HAP-1 (cell line): ENCODE measurements at places on chromosomes 7 and 10.

- no peak for DNase-seq
Observed at GRCh38 chr10:105274556-105275070, 633.5 kb downstream of the SORCS3 start.

DNA sequence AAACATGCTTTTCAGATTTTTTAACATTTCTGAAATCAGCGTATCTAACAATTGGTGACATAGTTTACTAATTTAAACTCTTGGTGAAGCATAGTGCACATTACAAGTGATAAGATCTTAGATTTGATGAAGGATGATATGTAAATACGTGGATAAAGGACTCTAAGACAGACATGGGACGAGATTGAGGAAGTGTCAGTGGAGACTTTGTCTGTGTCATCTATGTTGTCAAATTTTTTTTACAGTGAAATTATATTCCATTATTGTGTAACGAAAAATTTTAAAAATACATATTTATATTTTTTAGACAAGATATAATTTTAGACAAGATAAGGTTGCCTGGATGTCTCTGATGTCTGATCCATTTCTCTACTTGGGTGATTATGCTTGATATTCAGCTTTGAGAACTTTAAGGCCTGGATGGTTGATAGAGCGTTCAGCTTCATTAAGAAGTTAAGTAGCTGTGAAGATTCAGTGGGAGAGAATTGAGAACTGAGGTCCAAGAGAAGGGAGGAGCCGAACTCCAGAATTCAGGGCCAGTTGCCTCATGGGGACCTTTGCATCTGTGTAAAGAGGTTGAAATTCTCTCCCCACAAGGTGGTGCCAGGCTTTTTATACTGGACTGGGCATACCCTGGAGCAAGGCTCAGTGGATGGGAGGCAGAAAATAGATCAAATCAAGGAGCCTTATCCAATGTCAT is 62.7 kb downstream of the KAT6B start:
- no peak for DNase-seq

DNA sequence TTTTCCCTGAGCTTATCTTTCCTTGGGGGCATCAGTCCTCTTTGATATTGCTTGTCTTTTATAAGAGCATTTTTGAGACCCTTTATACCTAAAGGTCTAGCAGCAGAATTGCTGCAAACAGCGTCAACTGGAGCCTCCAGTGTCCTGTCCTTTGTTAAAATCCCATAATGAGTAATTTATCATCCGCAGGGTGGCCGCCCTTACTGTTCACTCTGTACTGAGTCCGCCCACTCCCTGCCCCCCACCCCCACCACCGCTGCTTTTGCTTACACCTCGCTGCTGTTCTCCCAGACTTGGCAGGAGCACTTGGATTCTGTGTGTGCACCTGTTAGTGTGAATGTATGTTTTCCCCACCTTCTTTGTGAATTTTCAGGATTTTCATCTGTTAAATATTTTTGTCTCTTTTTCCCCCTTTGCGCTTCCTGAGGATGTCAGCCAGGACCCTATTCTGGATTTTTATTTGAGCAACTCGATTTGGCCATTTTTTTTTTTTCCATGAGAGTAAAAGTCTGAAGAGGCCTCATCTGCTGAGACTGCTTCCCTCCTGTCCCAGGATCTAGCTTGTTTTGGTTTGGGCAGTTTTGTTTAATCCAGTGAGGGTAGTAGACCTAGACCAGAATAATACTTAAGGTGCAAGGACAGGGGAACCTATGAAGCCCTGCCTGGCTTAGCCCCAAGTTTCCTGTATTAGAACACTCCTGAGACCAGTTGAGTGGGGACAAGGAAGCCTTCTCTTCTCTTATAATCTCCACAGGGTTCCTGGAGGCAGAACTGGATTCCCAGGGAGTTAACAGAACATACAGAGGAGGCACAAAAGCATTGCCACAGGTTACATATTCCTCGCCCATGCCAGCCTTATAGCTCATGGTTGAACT is 8.2 kb downstream of the AGFG2 start:
- DNase-seq: no peak

- DNase-seq: no peak
Observed at GRCh38 chr10:104931612-104932134, 290.6 kb downstream of the SORCS3 start.

GRCh38 chr10:16242859-16243613 is 193.8 kb upstream of the PTER start:
- peak; percentile 91 for DNase-seq

GRCh38 chr10:48501226-48501625 is 103.6 kb downstream of the ARHGAP22 start:
- no peak for DNase-seq

DNA sequence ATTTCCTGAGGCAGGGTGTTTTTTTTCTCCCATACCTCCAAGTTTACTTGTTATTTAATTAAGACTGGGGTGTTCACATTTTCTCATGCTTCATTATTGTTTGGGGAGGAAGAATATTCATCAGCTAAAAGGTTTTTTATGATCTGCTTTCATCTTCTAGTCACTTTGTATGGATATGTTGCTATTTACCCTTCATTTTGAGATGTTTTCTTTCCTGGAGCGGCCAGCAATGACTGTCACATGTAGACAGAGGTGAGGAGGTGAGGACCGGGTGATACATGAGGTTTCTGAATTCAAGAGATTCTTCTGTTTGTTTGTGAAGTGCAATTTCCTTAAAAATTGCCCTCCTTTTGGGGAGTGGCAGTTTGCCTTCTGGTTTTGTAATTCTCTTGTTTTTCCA is 261.8 kb upstream of the BMPER start:
- no peak for DNase-seq

DNA sequence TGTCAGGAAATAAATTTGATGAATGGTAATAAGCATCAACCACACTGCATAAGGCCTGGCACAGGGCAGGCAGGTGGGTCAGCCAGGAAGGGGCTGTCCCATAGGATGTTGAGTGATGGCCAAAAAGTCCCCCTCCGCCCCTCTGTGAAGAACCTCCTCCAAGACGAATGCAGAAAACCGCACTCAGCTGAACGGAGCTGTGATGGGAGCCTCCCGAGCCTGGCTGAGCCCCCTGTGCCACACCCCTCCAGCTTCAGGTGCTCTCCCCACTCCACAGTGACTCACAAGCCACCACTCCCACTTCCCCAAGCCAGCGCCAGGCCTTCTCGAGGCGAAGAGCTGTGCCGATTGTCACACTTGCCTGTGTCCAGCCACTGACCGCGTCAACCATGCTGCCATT is 184.2 kb downstream of the MAD1L1 start:
- DNase-seq: no peak

DNA sequence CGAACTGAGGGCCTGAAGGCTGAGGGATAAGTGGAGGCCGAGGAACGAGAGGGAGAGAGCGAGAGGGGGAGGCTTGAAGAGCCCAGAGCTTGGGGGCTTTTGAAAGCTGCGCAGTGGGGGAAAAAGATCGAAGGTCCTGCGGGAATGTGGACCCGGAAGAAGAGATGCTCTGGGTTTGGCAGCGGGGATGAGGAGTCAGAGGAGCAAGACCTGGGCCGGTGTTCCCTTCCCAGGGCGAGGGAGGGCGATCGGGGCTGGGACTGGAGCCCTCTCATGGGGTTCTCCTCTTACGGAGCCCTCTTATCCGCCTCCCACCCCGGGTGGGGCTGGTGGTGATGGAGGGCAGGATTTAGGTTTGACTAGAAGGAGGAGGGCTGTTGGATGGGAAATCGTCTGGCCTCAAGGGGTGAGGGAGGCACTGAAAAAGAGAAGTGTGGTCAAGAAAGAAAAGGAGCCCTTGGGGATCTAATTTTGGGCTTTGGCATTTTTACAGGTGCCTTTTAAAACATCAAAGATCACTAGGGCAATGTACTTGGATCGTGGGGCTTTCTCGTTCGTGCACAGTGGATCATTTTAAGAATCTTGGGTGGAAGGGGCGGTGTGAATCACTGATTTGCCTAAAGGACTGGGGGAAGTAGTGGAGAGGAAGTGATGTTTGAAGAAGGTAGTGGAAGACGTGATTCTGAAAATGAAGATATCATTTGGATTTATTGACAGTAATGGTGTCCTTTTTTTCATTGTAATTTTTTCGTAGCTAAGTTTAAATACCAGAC is 637 bp downstream of the SAMD8 start:
- DNase-seq: peak; percentile 66

DNA sequence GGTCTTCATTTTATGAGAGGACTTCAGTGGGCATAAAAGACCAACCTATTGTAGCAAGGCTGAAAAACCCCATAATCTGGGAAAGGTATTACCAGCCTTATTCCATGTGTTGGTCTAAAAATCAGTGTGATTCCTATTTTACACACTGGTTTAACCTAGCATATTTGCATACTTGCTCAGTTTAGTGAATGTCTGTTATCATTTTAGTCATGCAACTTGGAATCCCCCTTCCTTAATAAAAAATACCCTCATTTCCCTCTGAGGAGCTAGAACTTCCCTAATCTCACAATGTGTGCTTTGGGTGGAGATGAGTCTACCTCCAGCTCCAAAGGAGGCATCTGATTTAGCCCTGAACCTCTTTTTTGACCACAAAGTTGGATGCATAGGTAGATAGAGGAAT is 312.8 kb upstream of the SORCS1 start:
- DNase-seq: no peak

DNA sequence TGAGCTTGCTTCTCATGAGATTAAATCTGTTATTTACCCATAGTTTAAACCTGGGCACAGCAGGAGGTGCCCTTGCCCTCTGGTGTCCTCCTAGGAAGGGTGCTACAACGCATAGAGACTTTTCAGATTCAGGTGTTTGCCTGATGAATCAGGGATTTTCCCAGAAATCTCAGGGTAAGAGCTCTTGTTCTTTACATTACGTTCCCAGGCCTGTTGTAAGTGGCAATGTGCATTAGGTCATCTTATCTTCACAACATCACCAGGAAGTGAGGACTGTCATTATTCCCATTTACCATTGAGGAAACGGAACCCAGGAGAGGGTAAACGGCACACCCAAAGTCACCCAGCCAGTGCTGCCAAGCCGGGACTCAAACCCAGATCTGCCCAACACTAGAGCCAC is 73.0 kb downstream of the NHLRC2 start:
- no peak for DNase-seq

DNA sequence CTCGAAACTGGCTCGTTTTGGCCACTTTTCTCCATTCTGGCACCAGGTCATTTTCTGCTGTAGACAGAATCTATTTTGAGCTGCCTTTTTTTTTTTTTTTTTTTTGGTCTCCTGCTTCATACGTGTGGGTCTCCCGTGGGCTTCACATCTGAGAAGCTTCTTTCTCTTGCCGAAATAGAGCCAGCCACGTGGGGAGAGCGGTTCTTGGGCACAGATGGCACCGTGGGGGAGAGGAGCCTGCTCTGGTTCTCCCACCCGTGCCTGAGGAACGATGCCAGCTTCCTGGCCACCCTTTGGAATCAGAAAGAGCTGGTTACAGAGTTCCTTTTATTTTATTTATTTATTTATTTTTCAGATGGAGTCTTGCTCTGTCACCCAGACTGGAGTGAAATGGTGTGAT is 48.7 kb upstream of the OCM2 start:
- DNase-seq: no peak
